NCI-H82 (cell line): ENCODE measurements at places on chromosomes 5 and 9.

DNA sequence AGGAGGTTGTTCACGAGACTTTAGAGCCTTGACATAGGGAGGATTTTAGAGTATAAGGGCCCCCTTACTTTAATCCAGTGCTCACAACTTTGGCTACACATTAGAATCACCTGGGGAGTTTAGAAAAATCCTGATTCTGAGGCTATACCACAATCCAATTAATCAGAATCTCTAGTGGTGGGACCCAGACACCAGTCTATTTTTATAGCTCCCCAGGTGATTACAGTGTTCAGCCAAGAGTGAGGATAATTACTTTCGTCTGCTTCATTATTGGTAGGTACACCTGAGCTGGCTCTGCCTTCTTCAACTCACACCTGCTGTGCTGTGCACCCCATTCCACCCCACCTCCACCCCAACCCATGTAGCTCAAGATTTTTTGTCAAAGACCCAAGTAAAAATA, 141.3 kb upstream of the EPB41L4A start:
- no peak for DNase-seq

DNA sequence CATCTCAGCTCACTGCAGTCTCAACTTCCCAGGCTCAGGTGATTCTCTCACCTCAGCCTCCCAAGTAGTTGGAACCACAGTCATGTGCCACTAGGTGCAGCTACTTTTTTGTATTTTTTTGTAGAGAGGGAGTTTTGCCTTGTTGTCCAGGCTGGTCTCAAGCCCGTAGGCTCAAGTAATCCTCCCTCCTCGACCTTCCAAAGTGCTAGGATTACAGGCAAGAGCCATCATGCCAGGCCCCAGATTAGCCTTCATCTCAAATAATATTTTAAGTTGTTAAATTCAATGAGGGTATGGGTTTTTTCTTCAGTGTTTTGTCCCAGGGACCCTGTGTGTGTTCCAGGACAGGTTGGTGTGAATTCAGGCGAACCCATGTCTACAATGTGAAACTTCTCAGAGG, 12.5 kb upstream of the RFESD start:
- no peak for DNase-seq

DNA sequence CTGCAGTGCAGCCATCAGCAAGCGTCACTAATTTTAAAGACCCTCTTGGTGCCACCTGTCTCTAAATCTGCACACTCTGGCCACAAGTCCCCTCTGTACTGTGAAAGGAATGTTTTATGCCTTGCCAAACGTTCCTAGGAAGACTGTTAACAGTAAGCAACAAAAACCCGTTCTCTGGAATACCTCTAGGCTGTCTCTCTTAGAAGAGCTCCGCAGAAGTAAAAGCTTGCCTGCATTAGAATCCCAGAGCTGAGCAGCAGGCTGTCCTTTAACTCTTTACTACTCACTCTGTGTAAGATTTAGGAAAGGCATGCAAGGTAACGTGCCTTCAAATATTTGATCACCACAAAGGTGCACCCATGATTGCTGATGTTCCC, 53.9 kb upstream of the C9orf72 start:
- DNase-seq, result no peak

- no peak for DNase-seq
Measured at GRCh38 chr9:120937596-120937995, 11.0 kb upstream of the TRAF1 start.

- peak; percentile 33 for DNase-seq
Measured at GRCh38 chr9:73869264-73869663, 627.9 kb upstream of the RORB start.

DNA sequence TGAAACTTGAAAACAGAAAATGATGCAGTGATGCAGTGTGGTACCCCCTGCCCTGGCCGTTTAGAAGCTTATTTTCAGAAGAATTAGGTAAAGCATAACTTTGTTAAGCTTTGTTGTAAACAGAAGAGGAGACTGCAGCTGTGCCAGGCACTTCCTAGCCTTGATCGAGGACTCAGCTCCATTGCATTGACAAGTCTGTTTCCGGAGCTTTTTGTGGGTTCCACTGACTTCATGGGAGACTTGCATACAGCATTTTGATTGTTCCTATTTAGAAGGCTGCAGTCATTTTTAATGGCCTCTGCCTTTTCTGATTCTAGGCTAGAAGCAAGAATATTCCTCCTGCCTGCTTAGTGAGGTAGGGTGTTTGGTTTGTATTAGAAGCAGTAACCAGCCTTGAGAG, 12.3 kb downstream of the MVB12B start:
- no peak for DNase-seq

DNA sequence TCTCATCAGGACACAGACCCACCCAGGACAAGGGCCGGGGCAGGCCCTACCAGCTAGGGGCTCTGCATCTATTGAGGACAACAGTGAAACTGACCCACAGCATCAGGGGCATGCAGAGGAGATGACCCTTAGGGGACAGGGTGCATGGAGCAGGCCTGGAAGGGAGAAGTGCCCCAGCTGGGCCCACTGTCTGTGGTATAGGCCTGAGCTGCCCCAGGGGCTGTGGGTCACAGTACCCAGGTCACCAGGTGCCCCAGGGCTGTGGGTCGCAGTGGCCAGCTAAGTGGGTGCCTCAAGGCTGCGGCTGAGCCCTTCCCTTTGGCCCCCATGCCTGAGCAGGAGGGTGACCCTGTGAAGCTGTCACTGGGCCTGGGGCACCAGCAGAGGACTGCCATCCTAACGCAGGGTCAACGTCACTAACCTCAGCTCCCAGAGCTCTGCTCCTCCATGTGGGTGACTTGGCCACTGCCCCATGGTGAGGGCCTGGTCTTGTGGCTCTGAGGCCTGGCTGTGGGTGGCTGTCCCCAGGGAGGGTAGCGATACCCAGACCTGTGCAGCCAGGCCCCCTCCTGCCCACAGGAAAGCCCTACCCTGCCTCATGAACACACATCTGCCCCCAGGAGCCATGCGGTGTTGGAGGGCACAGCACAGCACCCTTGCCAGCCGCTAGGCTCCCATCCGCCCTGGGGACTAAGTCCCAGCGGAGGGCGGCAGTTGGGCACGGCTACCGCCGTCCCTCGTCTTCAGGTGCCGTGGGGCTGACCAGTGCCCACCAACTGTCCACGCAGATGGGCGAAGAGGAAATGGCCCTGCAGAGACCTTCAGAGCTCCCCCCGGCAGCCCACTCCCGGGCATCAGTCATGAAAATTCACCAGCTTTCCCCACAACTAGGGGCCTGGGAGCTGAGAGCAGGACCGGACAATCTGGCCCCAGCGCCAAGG, 4.9 kb downstream of the EDF1 start:
- no peak for DNase-seq

- no peak for DNase-seq
Measured at GRCh38 chr9:33234511-33235467, 5.2 kb upstream of the SPINK4 start.

- DNase-seq, result no peak
Measured at GRCh38 chr5:40486437-40487275, 193.1 kb upstream of the PTGER4 start.

DNA sequence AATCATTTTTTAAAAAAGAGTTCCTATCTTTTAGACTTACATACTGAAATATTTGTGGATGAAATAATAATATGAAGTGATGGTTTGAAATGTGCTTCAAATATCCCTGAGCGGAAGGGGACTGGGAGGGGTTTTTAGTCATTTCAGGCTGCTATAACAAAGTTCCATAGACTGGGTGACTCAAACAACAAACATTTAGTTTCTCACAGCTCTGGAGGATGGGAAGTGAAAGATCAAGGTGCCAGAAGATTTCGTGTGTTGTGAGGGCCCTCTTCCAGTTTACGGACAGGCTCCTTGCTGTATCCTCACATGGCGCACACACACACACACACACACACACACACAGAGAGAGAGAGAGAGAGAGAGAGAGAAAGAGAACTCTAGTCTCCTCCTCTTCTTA, 27.1 kb upstream of the TEX10 start:
- DNase-seq, result no peak

DNA sequence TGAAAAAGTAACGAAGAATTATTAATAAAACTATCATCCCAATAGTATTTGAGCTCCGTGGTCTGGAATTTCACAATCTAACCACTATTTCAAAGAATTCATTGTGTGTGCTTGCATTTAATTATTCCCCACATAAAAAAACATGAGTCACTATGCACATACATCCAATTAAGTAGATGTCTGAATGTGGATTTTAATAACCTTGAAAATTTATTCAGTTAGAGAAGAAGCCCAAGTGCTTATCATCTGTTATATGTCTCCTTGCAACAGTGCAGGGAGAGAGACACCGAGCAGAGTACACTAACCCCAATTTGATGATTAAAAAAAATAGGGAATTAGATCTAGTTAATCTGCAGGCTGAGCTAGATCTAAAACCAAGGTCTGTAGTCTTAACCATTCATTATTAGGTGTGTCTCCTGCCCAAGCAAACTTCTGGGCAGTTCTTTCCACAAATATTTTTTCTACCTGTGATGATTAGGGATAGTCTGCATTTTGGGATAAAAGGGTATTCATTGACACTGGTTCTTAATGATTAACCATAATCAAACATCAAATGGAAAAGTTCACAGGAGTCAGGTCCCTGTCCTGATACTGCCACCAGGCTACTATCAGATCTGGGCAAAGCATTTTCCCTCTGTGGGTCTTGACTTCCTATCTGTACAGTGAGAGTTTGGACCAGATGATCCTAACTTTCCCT, 164.2 kb downstream of the GRIA1 start:
- peak; percentile 10 for DNase-seq

GRCh38 chr5:125525356-125525755, 778.9 kb upstream of the ZNF608 start:
- no peak for DNase-seq

DNA sequence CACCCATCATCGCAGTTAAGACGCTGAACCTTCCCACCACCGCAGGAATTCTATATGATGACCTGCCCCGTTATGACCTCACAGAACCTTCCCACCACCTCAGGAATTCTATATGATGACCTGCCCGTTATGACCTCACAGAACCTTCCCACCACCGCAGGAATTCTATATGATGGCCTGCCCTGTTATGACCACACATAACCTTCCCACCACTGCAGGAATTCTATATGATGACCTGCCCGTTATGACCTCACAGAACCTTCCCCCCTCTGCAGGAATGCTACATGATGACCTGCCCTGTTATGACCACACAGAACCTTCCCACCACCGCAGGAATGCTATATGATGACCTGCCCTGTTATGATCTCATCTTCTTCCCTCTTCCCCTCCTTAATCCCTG, 64.3 kb downstream of the IRX1 start:
- no peak for DNase-seq

DNA sequence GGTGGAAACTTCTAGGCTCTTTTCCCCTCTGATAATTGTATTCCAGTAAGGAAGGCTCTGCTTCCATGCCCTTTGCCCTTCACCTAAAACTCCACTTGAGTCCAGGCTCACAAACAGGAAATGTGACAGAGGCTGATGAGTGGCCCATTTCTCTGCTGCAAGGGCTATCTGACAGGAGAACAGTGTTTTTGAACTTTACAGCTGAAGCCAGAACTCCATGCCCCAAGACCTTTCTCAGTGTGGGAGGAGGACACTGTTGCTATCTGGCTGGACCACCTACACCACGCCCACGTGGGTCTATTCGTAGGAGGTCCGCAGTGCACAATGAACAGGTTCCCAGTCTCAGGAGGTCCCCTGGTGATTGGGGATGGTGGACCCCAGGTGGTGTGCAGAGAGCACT, 13.6 kb downstream of the GGTA1 start:
- no peak for DNase-seq

DNA sequence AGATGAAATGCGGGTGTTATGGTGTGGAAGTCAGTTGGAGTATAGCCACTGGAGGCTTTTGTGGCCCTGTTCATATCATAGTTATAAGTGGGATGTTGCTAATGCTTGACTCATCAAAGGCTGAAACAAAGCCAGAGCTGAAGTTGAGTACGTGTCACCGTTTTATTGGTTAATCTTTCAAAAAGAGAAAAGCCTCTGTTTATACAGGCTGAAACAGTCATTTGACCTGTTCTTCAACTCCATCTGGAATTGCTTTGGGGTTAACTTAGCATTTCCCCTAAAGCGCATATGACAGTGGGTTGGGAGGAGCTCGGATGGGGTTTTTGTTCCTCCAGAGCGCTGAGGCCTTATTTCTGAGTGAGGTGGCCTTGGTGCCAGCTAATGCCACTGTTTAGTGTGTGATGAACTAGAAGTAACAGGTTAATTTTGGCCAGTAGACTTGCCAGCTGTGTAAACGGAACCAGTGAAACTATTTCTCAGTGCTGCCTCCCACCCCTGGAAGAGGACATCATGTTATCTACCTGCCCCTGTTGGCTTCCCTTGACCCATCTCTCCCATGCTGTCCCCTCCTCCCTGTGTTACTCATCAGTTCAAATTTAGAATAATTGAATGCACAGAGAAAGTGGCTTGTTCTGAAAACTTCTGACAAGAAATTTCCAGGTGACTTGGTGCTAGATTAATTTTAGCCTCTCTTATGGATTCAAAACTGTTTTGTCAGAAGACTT, 34.2 kb downstream of the MTAP start:
- DNase-seq, result no peak

GRCh38 chr9:31839273-31839672, 545.2 kb upstream of the ACO1 start:
- DNase-seq, result peak; percentile 12

GRCh38 chr9:106784076-106784475, 78.9 kb upstream of the ZNF462 start:
- no peak for DNase-seq
